ENCODE measurements at places on chromosomes 2 and 18.

- DNase-seq, result peak; percentile 93
Observed at GRCh38 chr2:86038291-86039081, 67.2 kb downstream of the POLR1A start.

DNA sequence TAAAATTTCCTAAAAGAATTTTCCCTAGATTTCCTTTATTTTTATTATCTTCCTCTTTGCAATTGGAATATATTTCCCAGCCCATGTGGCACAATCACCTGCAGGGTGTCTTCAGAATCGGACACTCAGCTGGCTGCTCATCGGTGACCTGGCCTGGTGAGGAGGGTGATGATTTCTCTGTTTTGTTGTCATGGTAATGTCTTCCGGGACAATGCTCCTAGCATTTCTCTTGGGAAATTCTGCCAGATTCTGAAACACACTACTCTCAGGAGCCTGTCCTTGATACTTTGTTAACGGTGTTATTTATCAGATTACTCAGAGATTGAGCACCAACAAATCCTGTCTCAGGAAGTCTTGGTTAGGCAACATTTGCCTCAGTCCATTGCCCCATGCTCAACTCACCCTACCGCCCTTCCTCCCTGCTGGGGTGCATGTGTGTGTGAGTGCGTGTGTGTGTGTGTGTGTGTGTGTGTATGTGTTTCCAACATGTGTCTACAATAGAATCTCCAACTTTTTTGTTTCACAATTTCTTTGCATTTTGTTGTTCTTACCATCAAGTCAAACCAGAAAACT is 70.3 kb downstream of the MYT1L start:
- no peak for DNase-seq

- no peak for DNase-seq
Observed at GRCh38 chr2:113967272-113967671, 77.4 kb downstream of the ACTR3 start.

GRCh38 chr2:205750797-205751196 is 68.5 kb downstream of the NRP2 start:
- no peak for DNase-seq

DNA sequence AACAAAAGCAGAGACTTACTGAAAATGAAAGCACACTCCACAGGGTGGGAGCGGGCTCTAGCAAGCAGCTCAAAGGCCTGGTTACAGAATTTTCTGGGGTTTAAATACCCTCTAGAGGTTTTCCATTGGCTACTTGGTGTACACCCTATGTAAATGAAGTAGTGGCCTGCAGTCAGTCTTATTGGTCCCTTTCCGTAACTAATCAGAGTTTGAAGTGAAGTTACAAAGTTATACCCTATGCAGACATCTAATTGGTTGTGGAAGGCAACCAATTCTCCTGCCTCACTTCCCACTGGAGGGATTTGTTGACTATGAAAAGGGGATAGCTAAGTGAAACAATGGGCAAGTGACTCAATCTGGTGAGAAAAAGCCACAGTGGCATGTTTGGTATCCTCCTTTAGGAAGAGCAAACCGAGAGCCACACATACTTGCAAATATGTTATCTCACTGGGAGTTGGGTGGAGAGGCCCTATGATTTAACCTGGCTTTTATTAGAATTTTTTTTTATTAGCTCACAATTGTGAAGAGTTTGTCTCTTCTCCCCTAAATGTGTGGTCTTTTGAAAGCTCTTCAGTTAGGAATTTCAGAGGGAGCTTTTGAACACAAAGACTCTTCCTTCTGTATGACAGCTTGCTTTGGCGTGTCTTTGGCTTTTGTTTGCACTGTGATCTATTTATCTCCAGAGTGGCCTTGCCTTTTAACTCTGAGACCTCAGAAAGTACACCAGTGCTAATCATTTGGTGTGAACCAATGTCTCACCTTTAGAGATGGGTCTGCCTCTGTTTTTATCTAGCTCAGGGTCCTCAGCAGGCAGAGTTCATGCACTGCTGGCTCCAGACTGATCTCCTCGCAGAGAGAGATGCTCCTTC is 69.6 kb downstream of the MAP4K4 start:
- no peak for DNase-seq

DNA sequence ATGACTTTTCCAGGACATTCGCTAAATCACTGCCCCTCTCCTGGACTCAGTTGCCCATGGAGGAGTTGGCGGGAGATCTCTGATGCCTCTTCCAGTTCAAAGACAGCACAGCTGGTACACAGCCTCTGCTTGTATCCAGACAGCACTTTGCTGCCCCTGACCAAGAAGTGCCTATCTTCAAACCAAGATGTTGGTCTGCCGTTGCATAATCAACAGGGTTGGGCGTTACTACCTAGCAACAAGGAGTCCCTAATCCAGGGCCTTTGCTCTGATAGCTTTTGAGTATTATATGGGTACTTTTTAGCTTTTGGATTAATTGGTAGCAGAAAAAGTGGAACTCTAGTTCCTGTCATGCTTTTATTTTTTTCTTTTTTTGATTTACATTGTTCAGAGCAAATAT is 166.6 kb downstream of the FAM210A start:
- no peak for DNase-seq

GRCh38 chr2:233032551-233033320 is at the start of gene NEU2:
Gene NEU2 (plus strand): TSS chr2:233032672. CDS start chr2:233032672, 0 bp downstream.
- DNase-seq, result no peak

DNA sequence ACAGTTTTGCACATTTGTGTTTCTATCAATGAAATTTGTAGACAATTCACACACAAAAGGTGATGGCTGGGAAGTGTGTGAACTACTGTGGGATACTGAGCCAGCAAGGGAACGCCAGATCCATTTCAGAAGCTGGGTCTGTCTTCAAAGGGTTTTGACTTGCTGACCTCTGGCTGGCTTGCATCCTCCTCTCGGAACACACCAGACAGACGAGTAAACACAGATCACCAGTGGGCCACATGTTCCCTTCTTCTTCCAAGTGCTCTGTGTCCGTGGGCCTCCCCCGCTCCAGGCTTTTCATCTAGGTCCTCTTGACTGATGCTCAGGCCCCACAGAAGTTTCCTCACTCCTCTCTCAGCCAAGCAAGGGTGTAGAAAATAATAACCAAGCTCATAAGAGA is 122.2 kb upstream of the OSR1 start:
- no peak for DNase-seq

DNA sequence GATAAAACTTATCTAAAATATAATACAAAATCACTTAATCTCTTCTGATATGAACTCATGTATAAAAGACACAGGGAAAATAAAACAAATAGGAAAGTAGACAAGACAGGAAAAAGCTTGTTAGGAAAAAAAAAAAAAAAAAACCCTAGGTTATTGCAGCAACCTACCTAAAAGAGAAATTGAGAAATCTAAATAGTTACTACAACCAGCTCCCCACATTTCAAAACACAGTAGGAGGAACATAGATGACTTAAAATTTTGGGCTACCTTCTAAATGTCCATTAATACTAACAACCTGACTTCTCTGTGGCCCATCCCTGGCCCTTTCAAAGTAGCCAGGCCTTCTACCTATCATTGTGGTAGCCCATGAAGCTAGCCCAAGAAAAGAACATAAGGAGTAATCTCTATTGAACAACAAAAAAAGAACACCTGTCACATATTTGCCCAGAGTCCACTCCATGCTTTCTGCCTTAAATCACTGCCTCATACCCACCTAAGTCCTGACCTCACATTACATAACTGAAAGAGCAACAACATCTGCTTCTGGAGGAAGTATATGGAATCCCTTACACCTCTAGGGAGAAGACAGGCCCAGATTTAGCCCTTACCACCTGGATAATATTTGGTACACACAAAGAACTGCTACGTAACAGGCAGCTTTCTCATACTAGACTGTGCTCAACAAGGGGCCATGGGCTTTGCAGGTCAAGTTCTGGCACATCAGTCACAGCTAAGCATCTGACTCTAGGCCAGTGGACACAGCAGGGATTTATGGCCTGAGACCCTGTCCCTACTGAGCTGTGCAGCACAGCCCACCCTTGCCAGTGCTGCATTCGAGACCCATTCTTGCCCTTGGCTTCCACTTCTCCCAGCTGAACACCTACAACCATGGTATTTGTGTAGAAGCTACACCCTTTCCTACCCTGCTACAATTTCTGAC is 8.5 kb downstream of the SUCLG1 start:
- DNase-seq, result no peak

DNA sequence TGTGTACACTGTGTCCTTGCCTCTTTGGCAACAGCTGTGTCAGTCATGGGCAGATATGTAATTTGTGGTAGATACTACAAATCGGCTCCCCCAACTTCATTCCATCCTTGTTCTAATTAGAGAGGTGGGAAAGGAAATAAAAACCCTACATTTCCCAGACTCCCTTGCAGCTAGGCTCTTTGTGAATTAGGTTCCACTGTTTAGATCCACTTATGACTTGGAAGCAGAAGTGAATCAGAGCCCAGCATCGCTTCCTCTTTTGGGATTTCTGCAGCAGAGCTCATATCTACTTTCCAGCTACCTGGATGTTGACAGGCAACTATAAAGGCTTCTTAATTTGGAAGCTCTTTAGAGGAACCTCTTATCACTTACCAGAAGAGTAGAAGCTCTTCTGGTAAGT is 34.1 kb upstream of the NARS1 start:
- no peak for DNase-seq

GRCh38 chr18:60189856-60190255 is 182.7 kb downstream of the MC4R start:
- DNase-seq, result no peak

DNA sequence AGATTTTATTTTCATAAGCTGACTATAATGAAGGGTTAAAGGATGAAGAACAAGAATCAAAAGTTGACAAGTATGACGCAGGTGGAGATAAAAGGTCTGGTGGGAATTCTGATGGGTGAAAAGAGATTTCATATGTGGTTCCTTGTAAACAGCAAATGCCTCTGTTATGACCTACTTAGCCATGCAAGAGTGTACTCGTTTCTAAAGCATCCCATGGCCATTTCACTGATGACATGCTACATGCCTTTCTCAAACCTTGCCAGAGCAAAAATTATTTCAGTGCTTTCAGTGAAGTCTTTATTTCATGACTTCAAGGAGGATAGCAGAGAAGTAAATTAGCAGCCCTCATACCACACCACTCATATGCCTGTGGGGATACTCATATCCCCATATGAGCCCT is 71.7 kb downstream of the FEZ2 start:
- no peak for DNase-seq

DNA sequence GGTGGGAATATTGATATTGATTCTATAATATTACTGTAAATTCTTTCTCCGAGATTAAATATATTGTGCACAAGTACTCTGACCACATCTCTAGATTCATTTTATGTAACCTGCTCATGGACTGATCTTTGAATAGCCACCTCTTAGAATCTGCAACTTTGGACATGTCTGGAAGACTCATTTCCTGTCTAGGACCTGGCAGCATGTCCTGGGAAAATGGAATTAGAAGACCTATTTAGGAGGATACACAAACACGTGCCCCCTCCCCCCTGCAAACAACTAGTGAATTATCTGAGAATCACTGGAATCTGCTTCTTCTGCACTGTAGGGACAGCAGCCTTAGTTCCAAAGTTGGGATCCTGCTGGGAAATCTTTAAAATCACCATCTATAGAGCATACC is 94.1 kb downstream of the UBE2E3 start:
- no peak for DNase-seq

- no peak for DNase-seq
Observed at GRCh38 chr18:23067236-23067635, 68.0 kb upstream of the CABLES1 start.

- DNase-seq, result no peak
Observed at GRCh38 chr2:203683932-203684556, 22.4 kb upstream of the CD28 start.

DNA sequence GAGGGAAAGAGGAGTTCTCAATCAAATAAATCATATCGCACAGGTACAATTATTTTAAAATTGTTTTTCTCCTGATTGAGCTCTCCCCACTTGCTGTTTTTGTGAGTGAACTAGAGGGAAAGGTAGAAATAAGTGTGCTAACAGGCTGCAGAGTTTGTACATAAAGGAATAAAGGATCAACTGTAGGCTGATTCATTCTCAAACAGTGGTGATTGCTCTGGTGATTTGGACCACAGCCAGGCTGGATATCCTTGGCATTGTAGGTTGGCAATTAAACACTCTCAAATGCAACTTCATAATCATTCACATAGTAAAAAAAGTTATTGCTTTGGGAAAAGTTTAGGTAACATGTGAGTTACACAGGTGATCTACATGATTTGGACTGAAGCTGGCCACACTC is 29.8 kb downstream of the LRP1B start:
- DNase-seq, result no peak

GRCh38 chr2:12428324-12428723 is 288.4 kb upstream of the TRIB2 start:
- DNase-seq, result no peak

DNA sequence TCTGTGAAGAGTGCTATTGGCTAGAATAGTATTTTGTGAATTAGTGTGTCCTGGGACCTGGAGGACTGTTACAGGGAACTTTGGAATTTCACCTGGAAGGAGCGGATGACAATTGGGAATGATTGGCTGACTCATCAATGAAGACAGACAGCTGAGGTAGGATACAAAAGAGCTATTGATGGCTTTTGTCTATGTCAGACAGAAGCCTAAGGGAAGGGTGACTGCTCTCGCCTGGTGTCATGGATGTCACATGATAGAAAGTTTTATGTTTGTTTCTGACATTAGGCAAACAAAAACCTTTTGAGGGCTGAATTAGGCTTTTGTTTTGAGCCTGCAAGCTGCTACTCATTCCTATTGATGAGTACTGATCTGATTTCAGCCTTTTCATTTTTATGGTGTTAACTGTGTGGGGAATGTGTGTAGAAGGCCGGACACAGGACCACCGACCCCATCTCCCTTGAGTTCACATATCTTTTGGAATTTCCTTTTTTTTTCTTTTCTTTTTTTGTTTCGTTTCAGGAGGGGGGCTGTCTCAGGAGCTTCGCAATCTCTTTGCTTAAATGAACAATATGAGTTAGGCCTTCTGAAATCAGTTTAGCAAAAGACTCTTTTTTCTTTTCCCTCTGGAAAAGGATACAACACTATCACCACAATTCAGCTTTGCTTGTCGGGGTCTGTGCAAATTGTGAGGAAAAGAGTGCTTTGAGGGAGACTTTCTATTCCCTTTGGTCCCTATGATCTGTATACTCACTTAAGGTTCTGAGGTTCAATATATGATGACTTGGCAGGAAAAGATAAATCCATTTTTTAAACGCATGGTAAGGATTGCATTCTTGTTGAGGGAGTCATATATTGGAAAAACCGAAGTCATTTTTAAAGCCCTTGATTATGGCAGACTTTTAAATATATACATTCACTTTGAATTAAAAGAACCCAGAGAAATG is 207.9 kb upstream of the FIGN start:
- DNase-seq, result no peak

All from CD4-positive, alpha-beta T cell treated with Interleukin-4 for 4 hours (primary cell).